Activated effector memory CD4-positive, alpha-beta T cell treated with Interleukin-2 at 50 U/mL for 16 hours (primary cell): ENCODE measurements at places on chromosomes 5 and 9.

- no peak for DNase-seq
These were observed 67.3 kb upstream of the ZFR start for GRCh38 chr5:32511776-32512374.

- DNase-seq, result no peak
These were observed 18.3 kb upstream of the IGFBPL1 start for GRCh38 chr9:38442473-38443096.

- DNase-seq, result no peak
These were observed 341.1 kb downstream of the ASTN2 start for GRCh38 chr9:117073539-117074341.

GRCh38 chr5:174971210-174971609 is 246.8 kb downstream of the MSX2 start:
- DNase-seq, result no peak

DNA sequence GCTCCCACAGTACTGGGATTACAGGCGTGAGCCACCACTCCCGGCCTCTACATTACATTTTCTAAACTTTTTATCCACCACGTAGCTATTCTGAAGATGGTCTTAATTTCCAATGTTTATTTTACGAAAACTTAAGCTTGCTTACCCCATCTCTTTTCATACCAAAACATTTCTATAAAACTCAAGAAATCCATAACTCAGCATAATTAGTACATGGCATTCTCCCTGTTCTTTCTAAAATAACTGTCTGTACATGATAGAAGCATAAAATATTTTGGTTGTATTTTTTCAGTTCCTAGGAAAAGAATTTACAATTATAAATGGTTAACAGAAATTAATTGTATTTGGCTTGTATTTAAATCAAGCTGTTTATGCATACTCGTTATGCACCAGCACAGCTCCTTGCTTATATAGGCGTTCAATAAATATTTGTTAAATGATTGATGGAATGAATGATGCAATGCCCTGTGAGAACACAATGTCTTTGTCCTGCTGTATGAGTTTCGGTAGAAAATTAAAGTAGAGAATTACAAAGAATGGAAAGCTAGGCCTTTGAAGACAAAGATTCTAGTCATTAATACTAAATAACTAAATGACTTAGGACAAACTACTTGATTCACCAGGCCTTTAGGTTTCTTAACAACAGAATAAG is 384.2 kb downstream of the EFNA5 start:
- DNase-seq, result no peak

DNA sequence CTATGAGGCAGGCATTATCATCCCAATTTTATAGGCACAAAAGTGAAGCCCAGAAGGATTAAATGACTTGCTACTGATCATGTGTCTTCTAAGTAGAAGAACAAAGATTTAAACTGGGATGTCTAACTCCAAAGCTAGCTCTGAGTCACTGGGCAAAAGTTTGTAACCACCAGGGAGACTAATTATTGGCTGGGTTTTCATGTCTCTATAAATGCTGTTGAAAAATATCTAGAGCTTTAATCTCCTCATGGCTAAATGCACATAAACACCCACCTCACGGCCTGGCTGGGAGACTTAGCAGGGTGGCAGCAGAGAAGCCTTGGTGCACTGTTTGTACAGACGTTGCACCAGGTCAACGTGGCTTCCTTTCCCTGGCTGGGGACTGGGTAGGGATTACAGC is 144.6 kb downstream of the MELK start:
- no peak for DNase-seq
